ENCODE measurements at places on chromosomes 12 and 14.
A peak's percentile ranks its signal among the peaks of the same experiment; 100 is the strongest.

DNA sequence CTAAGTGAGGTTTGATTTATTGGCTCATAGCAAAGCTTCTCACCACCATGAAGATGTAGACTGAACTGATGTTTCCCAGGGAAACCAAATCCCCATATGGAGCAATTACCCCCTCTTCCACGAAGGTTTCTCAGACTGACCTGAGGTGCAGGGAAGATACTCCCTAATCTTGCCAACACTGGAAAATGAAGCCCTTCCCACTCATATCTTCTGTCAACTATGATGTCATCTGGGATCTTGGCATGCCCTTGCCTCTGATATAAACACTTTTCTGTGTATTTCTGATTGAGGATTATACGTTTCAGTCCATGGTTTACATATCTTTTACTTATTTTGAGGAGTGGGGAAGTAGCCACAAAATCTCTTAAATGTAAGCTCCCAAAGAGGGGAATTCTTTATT, 14.1 kb upstream of the CISTR start:
- DNase-seq = no peak

- no peak for DNase-seq
These were observed 46.2 kb upstream of the TUNAR start for GRCh38 chr14:95830386-95830785.

DNA sequence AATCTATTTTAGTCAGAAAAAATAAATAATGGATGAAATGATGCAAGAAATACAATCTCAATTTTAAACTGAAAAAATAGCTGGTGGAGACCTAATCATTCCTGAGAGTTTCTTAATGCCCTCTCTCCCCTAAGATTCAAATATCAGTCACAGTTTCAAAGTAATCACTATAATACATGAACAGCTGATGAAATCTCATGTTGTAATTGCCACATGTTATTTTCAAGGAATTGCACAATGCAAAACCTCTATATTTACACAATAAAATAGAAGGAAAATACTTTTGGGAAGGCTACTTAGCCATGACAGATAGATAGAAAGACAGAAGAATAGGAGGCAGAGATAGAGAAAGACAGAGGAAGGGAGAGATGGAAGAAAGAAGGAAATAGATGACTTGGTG, 18.2 kb downstream of the IFNG-AS1 start:
- no peak for DNase-seq

- peak; percentile 50 for DNase-seq
These were observed 150.2 kb downstream of the ADGRD1 start for GRCh38 chr12:131103669-131104462.

GRCh38 chr12:84982888-84983287, 53.2 kb downstream of the TSPAN19 start:
- DNase-seq = peak; percentile 13

- no peak for DNase-seq
These were observed 66.1 kb downstream of the KTN1 start for GRCh38 chr14:55645845-55646832.

DNA sequence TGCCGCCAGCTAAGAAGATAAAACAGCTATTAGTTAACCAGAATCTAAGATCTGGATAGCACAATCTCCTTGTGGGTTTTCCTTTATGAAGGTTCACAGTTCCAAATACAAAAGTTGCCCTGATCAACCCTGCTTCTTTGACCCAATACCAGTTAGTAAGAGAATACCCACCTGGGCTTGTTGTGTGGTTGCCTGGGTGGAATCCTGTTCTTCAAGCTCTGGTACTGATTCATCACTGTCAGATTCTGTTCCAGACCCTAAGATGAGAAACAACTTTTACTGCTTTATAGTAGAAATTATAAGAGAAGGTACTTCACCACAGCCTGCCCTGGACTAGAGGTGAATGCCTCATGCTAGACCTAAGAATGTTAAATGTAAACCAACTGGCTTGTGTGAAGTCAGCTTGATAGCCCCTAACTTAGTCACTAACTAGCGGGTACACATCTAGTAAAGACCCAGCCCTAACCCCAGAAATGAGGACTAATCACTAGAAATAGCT, 10.6 kb downstream of the NACA start:
- DNase-seq = no peak

DNA sequence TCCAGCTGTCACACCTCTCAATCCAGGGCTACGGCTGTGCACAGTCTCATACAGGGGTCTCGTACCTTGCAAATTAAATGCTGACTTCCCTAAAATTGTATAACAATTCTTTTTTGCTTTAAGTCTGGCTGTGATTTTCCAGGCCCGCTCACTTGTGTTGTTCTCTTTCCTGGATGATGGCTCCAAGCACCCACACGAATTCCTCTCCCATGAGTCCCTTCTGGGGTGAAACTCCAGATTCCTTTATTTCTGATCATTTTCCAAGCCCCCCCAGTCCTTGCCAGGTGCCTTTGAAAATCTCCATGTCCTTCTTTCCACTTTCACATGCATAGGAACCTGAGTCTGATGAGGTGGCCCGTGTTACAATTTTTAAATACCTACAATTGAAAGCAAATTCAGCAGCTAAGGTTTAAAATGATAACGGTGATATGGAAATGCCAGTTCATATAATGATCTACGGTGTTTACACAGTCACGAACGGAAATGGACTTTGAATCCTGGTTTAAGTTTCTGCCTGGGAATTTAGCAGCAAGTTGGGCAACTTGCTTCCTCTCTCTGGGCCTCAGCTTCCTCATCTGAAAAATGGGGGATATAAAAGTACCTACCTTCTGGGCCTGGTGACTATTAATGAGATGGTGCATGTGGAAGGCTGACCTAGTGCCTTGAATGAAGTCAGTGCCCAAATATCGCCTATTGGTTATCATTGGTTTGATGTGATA, 85.5 kb downstream of the STAB2 start:
- DNase-seq = no peak

- no peak for DNase-seq
These were observed at the start of gene KRT85 for GRCh38 chr12:52366738-52367485. TSS of gene KRT85 (minus strand) at chr12:52367481. CDS start at chr12:52367405, 76 bp downstream.

GRCh38 chr14:61533513-61534255, 161.6 kb upstream of the HIF1A start:
- no peak for DNase-seq

- DNase-seq = no peak
These were observed 2.9 kb upstream of the CLMN start for GRCh38 chr14:95322651-95323050.

GRCh38 chr12:48422060-48422459, 50.3 kb upstream of the ANP32D start:
- DNase-seq = no peak

GRCh38 chr12:69052613-69053408, 119.8 kb upstream of the CPM start:
- peak; percentile 44 for DNase-seq

DNA sequence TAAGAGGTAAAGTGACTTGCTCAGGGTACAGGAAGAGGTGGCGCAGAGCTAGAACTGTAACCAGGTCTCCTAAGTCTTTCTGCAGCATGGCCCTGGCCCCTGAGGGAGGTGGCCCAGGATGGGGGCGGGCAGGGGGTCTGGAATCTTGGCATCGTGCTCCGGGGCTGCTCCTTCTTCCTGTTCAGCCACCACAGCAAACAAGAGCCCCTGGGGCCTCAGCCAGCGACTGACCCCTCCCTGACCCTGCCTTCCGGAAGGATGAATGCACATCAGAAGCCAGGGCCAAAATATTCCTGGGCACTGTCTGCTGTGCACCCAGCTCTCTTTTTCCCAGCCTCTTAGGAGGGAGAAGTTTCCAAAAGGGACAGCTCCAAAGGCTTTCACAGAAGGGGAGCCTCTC, 242.8 kb downstream of the DPF3 start:
- DNase-seq = peak; percentile 61

DNA sequence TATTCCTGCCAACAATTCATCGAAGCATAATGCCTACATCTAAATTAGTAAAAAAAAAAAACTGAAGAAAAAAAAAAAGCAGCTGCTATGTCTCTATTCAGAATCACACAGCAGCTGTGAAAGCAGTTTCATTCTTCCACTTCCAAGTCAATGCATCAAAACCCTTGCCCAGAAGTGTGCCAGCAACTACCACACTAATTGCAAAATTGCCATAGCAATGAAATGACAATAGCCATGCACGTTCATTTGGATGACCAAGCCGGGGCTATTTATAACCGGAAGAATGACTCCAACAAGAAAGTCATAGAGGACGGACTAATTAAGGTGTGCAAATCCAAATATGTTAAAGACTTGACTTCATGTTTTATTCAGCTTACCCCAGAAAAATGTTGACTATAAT, 42.5 kb downstream of the SLC2A13 start:
- no peak for DNase-seq

- DNase-seq = no peak
These were observed 1094.0 kb downstream of the FSCB start for GRCh38 chr14:43413084-43413483.

- DNase-seq = no peak
These were observed 83.2 kb upstream of the PWP1 start for GRCh38 chr12:107602446-107602845.

GRCh38 chr14:59707778-59708561, 131.4 kb upstream of the CCDC175 start:
- no peak for DNase-seq

GRCh38 chr14:102227184-102227964, 77.6 kb downstream of the MOK start:
- no peak for DNase-seq

DNA sequence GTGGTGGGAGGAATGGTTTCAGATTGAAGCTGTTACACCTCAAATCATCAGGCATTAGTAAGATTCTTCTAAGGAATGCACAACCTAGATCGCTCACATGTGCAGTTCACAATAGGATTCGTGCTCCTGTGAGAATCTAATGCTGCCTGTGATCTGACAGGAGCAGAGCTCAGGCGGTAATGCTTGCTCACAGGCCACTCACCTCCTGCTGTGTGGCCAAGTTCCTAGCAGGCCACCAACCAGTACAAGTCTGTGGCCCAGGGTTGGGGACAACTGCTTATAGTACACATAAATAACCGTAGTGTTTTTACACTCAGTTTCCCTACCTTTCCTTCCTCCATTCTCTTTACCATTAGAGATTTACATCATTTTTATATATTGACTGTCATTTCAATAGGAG, 121.4 kb downstream of the SLCO1B3 start:
- no peak for DNase-seq

GRCh38 chr12:116406529-116406928, 129.0 kb upstream of the MED13L start:
- DNase-seq = peak; percentile 98

- DNase-seq = peak; percentile 32
These were observed 203.8 kb downstream of the CRADD start for GRCh38 chr12:93880853-93881522.

GRCh38 chr14:66038618-66039017, 447.6 kb upstream of the CCDC196 start:
- DNase-seq = peak; percentile 37

DNA sequence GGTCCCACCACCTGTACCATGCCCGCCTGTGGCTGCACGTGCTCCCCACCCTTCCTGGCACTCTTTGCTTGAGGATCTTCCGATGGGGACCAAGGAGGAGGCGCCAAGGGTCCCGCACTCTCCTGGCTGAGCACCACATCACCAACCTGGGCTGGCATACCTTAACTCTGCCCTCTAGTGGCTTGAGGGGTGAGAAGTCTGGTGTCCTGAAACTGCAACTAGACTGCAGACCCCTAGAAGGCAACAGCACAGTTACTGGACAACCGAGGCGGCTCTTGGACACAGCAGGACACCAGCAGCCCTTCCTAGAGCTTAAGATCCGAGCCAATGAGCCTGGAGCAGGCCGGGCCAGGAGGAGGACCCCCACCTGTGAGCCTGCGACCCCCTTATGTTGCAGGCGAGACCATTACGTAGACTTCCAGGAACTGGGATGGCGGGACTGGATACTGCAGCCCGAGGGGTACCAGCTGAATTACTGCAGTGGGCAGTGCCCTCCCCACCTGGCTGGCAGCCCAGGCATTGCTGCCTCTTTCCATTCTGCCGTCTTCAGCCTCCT, 1.1 kb downstream of the INHBE start:
- peak; percentile 89 for DNase-seq

- no peak for DNase-seq
These were observed 146.0 kb downstream of the FSCB start for GRCh38 chr14:44361083-44361482.

GRCh38 chr14:52366796-52367315, 52.7 kb downstream of the PTGER2 start:
- DNase-seq = no peak

DNA sequence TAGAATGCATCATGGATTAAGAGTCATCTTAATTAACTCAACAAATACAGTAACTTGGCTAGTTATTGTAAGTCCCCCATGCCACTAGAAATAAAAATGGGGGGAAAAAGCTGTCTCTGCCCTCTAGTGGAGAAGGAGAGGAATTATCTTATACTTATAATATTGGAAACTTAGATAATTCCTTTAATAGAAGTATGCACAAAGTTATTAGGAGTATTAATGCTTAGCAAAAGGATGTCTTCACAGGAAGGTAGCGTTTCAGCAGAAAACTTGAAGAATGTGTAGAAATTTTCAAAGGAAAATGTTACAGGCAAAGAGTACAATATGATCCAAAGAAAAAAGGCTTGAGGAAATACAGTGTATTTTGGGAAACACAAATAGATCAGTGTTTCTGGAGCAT, 19.8 kb downstream of the OR5AU1 start:
- no peak for DNase-seq

DNA sequence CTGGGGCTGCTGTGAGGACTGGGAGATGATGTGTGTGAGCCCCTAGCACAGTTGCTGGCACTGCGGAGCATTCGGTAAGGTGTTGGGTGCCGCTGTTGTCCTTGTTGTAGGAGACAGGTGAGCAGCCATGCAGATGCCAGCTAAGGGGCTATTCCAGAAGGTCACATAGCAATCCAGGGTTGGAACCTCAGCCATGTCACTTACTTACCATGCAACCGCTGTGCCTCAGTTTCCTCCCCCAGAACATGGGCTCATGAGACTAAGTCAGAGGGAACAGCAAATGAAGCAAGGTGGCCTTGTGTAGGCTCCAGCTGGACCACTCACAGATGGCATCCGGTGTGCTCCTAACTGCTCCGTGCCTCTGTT, 13.2 kb downstream of the DTX1 start:
- DNase-seq = no peak

DNA sequence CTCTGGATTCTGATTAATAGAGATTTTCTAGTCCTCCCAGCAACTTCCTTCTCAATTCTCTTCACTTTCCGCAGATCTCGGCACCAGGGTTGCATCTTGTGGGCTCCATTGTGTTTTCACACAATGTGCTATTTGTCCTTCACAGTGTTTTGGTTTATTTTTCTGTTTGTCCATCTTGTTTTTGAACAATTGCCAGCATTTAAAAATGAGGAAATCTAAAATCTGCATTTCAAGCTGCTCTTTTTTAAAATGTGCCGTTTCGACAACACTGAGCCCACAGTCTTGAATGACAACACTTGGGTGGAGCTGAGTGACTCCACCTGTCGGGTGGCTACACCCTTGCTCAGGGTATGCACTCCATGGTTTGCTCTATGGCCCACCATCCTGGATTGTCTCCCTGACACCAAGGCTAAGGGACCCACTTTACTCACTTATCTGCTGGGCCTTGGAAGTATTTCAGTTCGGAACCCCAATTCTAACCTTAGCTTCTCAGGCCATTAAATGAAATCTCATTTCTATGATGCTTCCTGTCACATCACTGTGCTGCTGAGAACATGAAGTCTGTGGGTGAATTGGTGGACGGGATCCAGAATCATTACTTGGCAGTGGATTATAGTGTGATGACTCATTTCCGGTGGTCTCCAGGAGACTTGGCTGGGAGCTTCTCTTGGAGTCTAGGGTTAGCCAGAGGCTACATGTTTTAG, 3.4 kb upstream of the MYRFL start:
- DNase-seq = no peak

GRCh38 chr12:81866081-81866480, 106.9 kb upstream of the PPFIA2 start:
- DNase-seq = peak; percentile 6

- peak; percentile 70 for DNase-seq
These were observed 77.6 kb upstream of the TMEM260 start for GRCh38 chr14:56501909-56502530.
